Activated T-helper 2 cell treated with anti-CD3 and anti-CD28 coated beads, Interferon-gamma antibody, Interleukin-2, Interleukin-4, amounts not matched to agents 10 μg/mL and 5 μg/mL and 100 μg/mL, durations not matched to agents 14 hours and 24 hours and 36 hours (primary cell): ENCODE measurements at places on chromosomes 1 and 21. TPM values are rescaled to one million over a fixed set of nuclear protein-coding genes. Genes with fewer than 3 reads are reported as not detected.

- DNase-seq: no peak
Observed at GRCh38 chr1:36133484-36133883, 8.5 kb upstream of the COL8A2 start.

ANGPTL3 gene
- total RNA-seq: not detected in 2 replicates

GRCh38 chr1:233443040-233443760 is 115.7 kb downstream of the MAP3K21 start:
- DNase-seq: no peak

DNA sequence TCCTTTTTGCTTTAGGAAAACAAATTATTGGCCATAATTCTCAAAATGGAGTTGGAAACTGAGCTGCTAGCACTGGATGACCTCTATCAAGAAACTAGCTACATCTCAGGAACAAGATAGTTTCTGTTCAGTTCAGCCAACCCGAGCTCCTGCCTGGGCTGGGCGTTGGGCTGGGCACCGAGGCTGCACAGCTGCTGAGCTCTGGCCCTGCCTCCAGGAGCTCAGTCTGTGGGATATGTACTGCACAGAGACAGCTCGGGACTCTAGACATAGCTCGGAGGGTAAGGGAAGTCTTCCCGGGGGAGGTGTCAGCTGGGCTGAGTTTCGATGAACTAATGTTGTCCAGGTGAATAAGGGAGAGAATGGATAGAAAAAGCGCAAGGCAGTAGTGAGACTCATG is 24.5 kb upstream of the SLC1A7 start:
- DNase-seq: no peak

- no peak for DNase-seq
Observed at GRCh38 chr1:219379691-219380090, 206.0 kb downstream of the LYPLAL1 start.

RAB25 gene
- total RNA-seq: 0.18 and 0.21 TPM in 2 replicates

GRCh38 chr1:98034505-98034904 is 113.7 kb upstream of the DPYD start:
- no peak for DNase-seq

DNA sequence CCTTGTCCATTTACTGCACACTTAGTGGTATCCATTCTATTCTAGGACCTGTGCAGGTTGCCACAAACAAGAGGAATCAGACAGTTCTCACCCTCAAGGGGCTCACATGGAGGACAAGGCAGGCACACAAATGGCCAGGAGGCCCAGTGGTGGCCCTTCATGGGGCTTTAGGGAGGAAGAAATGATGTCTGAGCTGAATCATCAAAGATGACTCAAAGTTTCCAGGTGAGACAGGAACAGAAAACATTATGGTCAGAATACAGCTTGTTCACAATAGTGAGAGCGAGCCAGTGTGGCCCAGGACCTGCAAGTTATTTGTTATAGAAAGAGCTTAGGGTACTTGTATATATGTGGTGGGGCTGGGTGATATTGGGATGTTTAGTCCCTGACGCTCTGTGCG is 26.4 kb downstream of the SHISAL2A start:
- DNase-seq: no peak

LCE1E gene
- total RNA-seq: not detected in 2 replicates

GRCh38 chr1:81834268-81834667 is 33.5 kb downstream of the ADGRL2 start:
- no peak for DNase-seq

- no peak for DNase-seq
Observed at GRCh38 chr1:156805766-156806511, 10.7 kb downstream of the SH2D2A start.

- no peak for DNase-seq
Observed at GRCh38 chr1:211606914-211607753, 28.2 kb upstream of the SLC30A1 start.

DNA sequence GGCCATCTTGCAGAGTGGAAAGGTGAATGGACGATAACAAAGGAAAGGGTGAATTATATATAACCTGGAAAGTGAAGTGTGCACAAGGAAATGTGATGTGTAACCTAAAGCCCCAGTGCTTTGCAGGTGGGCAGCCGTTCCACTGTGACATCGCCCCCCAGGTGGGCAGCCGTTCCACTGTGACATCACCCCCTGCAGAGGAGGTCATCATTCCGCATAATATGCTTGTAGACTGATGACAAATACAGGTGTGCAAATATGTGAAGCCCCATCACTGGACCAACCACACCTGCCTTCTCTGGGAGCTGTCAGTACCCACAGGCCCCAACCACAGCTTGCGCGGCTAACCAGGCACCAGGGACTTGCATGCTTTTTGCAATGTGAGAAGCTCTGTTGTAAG is 4.7 kb upstream of the ZNF496 start:
- no peak for DNase-seq

GRCh38 chr1:198876371-198876871 is 237.6 kb downstream of the PTPRC start:
- DNase-seq: no peak

DNA sequence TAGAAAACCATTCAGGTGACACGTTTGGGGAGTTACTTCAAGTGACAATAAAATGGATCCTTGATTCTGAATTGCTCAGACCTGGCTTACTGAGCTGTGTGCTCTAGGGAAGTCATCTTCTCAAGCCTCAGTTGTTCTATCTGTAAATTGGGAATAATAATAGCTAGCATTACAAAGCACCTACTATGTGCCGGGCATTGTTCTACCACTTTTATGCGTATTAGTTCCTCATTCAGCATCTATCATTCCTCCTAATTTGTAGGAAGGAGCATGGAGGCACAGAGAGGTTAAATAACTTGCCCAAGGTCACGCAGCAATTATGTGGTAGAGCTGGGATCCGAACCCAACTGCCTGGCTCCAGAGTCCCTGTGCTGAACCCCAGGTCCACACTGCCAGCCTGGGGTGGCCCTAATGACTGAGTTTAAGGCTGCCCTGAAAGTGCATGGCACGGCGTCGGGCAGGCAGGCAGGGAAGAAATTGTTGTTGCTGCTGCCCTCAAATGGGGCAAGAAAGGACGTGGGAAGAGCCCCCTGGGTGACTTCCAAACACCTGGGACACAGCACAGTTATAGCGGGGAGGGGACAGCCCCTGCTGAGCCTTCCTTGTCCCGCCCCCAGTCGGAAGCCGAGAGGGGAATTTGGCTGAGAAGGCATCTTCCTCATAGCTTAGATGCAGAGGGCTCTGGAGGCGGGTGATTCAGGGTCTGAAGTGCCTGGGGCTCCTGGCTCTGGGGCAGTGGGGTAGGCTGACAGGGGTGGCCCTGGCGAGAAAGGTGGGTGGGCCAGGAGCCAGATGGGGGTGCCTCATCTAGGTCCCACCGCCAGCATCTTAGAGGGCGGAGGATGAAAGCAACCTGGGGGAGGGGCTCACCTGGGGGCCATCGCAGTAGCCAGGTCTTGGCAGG is 86.5 kb upstream of the IFFO2 start:
- no peak for DNase-seq

DNA sequence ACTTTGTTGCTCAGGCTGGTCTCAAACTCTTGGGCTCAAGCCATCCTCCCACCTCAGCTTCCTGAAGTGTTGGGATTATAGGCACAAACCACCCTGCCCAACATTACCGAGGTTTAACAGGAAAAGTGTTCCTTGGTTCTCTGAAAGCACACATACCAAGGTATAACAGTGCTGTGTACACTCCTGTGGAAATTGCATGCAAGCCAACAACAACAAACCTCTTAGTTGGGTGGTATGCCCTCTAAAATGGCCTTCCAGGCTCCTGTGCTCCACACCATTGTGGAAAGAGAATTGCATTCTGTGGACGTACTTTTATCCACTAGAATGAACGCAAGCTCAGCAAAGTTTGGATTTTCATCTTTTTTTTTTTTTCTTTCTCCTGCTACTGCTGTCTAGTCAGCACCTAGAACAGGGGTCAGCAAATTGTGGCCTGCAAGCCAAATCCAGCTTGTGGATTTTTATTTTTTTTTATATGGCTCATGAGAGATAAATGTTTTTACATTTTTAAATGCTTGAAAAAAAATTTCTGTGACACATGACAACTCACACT is 192.2 kb upstream of the TNR start:
- DNase-seq: no peak

GRCh38 chr1:216771922-216772321 is 48.7 kb upstream of the ESRRG start:
- no peak for DNase-seq

S100A7 gene
- total RNA-seq: not detected in 2 replicates

- DNase-seq: no peak
Observed at GRCh38 chr1:53956308-53957168, 10.4 kb downstream of the LRRC42 start.

DNA sequence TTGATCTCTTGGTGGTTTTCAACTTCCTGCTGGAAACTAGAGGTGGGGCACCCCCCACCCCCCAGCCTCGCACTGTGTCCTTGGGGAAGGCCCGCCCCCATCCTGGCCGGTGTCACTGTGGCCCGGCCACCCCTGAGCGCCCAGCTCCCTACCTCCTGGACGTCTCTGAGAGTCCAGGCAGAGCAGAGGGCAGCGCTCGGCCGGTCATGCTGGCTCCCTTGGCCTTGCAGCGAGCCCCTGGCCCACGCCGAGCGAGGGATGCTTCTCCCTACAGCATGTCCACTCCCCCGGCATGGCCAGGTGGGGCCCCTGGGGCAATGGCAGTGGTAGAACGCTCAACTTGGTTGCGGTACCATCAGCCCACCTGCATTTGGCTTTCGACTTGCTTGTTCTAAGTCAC is 28.7 kb upstream of the TRAPPC10 start:
- no peak for DNase-seq

- no peak for DNase-seq
Observed at GRCh38 chr1:200445213-200445612, 35.4 kb upstream of the ZNF281 start.

RNU1-3 gene
- 2,033 and 2,369 TPM in 2 replicates for total RNA-seq

DNA sequence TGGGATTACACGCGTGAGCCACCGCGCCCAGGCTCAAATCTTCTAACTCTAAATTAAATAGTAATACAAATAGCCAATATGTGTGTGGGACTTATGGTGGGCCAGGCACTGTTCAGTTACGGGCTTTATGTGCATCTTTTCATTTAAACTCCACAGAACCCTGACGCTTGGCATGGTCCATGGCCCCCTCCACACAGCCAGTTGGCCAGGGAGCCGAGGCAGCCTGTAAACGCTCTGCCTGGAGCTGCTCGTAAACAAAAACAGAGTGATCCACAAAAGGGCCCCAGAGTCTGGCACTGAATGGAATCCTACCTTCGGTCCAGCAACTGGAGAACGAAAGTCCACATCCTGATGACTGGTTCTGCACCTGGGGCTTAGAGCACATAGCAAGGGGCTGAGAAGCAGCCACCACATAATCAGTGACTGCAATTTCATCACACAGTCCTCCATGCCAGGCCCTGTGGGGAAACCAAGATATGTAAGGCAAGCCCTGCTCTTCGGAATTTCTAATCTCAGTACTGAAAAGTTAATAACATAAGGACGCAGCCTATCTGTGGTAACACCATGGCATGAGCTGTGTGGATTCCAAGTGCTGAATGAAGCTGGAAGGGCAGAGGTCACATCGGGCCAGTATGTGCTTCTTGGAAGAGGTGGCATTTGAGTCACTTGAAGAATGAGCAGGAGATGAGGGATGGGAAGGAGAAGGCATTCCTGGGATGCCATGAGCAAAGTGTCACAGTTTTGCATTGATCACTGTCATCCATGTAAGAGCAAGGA is 13.5 kb upstream of the ADAMTSL4 start:
- no peak for DNase-seq
